ENCODE measurements at places on chromosomes 13 and 19.

GRCh38 chr19:51258165-51259160, 7.6 kb downstream of the SIGLECL1 start:
- DNase-seq, result no peak

GRCh38 chr19:34588249-34588648, 88.7 kb downstream of the SCGB2B2 start:
- no peak for DNase-seq

- DNase-seq, result peak; percentile 64
These were observed 35.1 kb upstream of the ZNF808 start for GRCh38 chr19:52492201-52492993.

GRCh38 chr19:29660835-29661234, 4.4 kb upstream of the PLEKHF1 start:
- DNase-seq, result peak; percentile 25

DNA sequence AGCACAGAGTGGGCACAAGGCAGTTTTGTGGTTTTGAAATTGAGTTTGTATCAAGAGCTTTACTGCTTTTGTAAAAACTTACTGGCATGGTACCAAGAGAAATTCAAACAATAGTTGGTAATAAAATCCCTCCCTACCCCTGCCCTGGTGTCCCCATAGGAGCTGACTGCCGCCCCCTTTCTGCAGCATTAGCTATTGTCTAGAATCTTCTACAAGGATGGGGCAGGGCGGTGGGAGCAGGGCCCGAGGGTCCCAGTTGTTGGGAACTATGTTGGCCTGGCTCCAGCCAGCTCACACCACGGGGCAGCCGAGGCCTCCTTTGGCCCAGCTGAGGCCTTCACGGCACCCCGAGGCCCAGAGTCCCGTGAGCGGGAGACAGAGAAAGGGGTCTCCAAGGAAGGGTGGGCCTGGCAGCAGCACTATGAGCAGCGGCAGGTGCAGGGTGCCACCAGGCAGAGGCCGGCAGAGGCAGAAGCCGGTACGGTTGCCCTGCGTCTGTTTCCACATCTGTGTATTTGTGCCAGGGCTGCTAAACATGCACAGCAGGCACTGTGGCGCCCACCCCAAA, 57.9 kb downstream of the KDM4B start:
- DNase-seq, result no peak

DNA sequence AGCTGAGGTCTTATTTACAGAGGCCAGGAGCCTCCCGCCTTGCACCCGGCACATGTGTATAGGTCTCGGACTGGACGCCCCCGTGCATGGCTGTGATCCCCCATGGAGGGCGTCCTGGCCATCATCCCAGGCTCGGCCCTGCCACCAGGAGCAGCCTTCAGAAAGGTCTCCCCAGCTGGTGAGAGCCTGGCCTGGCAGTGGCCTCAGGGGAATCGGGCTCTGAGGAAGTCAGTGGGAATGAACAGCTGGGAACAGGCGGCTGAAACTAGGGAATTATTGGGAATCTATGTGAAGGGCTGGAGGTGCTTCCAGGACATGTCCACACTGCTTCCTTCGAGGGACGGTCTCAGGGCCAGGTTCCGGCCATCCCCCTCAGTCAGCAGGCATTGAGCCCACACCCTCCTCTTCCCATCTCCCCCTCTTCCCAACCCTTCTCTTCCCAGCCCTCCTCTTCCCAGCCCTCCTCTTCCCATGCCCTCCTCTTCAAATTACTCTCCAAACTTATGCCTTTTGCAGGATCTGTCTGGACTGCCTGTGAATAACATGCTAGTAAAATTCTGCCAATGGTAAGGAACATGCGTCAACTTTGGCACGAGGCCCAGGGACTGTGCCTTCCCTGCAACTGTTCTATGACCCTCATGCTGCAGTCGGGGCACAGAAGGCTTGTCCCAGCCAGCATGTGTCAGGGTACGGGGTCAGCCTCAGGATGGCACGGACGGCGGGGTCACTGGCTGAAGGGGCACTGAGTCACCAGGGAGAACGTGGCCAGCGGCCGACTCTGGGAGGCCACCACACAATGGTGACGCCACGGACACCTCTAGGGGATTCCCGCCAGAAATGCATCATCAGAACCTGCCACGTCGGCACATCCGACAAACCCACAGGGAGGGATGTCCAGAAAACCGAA, 24.2 kb upstream of the C13orf46 start:
- peak; percentile 78 for DNase-seq
